ENCODE measurements at places on chromosomes 16 and 17.

- no peak for DNase-seq
These were observed 176.3 kb downstream of the VPS53 start for GRCh38 chr17:538181-538973.

- no peak for DNase-seq
These were observed 1.0 kb upstream of the HEXIM2 start for GRCh38 chr17:45160447-45161287.

- DNase-seq = no peak
These were observed 16.1 kb upstream of the C17orf78 start for GRCh38 chr17:37359682-37360188.

- DNase-seq = no peak
These were observed 26.6 kb downstream of the GSE1 start for GRCh38 chr16:85639529-85640253.

DNA sequence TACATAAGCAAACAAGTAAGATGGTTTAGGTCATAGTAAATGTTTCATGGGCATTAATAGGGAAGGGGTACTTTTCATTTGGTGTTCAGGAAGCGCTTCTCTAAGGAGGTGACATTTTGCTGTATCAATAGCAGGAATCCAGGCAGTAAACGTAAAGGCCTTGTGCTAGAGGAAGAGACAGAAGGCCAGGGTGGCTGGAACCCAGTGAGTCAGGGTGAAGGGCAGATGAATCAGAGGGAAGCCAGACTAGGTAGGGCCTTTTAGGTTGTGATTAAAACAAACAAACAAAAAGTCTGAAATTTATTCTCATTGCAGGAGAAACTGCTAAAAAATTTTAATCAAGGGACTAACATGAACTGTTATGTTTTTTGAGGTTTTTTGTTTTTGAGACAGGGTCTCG is 6.5 kb downstream of the BMERB1 start:
- DNase-seq = no peak

- no peak for DNase-seq
These were observed 184.7 kb downstream of the COPRS start for GRCh38 chr17:31674305-31674704.

GRCh38 chr16:2514333-2515179 is 804 bp downstream of the ATP6V0C start:
- DNase-seq = no peak

- no peak for DNase-seq
These were observed 55.0 kb downstream of the PDPK1 start for GRCh38 chr16:2592786-2593185.

- DNase-seq = no peak
These were observed 25.6 kb upstream of the RMI2 start for GRCh38 chr16:11319529-11320146.

DNA sequence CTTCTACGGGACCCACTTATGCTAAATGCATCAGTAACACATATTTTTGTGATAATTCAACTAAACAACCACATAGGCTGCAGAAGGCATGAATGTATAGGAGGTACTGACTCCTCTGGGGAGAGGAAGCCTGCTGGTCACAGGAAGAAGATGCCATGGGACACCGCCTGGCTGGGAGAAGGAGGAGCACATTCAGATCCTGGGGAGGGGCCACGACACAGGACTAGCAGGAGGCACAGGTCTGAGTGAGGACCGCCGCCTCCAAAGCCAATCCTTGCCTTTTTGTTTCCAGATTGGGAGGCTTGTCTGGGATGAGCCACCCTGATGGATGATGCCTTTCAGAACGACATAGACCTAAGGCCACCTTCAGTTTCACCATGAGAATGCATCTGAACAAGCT is 34.6 kb downstream of the MBTPS1 start:
- no peak for DNase-seq

DNA sequence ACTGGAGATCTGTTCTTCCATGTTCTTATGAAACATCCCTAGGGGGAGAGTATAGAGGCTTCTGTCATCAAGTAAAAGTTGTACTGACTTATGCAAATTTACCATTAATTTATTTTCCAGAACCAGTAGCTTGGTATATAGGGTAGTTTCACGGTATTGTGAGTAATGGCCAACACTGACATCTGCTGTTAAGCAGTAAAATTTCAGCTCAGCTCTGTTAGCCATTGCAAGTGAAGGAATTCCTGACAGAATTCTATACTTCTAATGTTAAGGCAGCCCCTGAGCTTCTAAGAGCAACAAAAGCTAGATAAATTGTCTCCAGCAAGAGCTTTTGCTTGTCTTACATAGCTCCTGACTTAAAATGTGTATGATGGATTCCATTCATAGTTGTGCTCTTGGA is 613.5 kb upstream of the C16orf82 start:
- DNase-seq = no peak

- DNase-seq = peak; percentile 71
These were observed at the start of the genes SGSH and SLC26A11 for GRCh38 chr17:80220054-80220735. Gene SGSH, minus strand, starts transcription at chr17:80220333. Its CDS starts 20 bp downstream, at chr17:80220313. Gene SLC26A11, plus strand, starts transcription at chr17:80220427. Its CDS starts 1,134 bp downstream, at chr17:80221561.

- DNase-seq = no peak
These were observed 889 bp downstream of the MBTD1 start for GRCh38 chr17:51258756-51259563.

DNA sequence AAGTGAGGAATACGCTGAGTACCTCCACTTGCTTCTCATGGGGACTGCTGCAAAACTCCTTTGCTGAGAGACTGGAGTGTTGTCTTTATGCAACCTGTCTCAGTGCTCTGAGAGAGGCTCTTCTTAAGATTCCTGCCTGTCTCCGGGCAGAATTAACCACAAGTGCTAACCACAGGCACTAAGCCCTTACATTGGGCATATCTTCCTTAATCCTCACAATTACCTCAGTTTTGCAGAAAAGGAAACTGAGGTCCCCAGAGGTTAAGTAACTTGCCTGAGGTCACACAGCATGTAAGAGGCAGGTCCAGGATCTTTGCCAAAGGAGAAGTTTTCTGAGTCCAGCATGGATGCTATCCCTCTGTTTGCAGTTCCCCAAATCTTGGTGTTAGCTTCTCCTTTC is 86.0 kb downstream of the GP2 start:
- DNase-seq = no peak

DNA sequence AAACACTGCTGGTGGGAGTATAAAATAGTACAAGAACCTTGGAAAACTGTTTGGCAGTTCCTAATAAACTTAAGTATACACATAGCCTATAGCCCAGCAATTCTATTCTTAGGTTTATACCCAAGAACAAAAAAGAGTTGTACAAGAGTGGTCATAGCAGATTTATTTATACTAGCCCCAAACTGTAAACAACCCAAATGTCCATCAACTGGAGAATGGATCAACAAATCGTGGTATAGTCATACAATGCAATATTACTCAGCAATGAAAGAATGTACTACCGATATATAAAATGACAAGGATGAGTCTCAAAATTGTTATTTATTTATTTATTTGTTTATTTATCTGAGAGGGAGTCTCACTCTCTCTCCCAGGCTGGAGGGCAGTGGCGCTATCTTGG is 23.1 kb downstream of the GNGT2 start:
- DNase-seq = no peak

- no peak for DNase-seq
These were observed 122.2 kb downstream of the CCDC182 start for GRCh38 chr17:57622683-57623433.

- no peak for DNase-seq
These were observed 23.5 kb downstream of the GTF3C1 start for GRCh38 chr16:27526180-27526579.

DNA sequence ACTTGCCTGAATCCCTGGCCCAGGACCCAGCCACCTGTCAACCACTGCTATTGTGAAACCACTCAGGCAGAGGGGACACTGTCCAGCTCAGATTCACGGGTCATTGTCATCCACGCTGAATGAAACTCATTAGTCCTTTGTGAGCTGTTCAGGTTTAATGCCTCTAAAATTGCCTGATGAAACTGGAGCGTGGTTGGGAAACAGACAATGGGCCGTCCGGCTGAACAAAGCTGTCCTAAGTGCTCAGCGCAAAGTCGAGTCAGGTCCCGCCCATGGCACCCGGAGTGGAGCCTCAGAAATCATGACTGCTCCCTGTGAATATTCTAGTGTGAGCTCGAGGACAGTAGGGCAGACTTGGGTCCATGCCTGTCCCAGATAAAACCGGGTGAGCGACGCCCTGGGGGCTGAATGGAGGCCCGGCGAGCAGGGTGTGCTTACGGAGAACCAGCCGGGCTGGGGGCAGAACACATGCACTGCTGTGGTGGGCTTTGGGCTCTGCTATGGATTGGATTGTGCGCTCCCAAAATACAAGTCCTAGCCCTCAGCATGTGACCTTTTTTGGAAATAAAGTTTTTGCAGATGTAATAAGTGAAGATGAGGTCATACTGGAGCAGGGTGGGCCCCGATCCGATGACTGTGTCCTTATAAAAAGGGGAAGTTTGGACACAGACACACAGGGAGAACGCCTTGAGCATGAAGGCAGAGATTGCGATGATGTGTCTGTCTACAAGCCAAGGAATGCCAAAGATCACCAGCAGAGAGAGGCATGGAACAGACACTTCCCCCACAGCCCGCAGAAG is 12.9 kb upstream of the CMIP start:
- DNase-seq = no peak

- DNase-seq = no peak
These were observed 347.3 kb downstream of the CPPED1 start for GRCh38 chr16:12456355-12456754.

Data from activated CD4-positive, alpha-beta T cell treated with anti-CD3 and anti-CD28 coated beads for 24 hours (primary cell).